ENCODE measurements at places on chromosomes 12 and 14.

DNA sequence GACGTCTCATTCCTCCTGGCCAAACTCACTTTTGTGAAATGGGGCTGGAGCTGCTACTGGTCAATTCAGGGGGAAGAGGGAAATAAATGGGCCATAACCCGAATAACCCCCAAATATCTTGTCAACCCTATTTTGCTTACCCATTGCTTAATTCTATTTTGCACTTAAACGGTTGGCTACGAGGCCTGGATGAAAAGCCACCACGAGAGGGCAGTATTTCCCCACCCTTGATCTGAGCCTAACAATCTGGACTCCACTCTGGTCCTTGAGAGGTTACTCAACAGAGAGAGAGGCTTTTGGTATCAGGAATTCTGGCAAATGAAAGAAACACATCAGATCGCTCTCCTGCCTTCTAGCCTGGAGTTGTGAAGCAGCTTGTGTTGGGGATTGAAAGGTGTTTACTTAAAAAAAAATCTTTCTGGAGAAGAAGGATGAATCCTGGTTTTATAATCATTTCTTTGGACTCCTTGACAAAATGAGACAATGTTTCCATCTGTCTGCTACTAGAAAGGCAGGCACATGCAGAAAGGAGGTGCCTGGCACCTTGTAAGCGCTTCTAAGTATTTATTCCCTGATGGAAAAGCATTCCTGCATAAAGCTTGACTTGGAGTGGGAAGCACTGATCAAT is 22.4 kb upstream of the FBXO21 start:
- DNase-seq = peak; percentile 18

GRCh38 chr14:89911010-89911919 is 43.3 kb downstream of the EFCAB11 start:
- no peak for DNase-seq

DNA sequence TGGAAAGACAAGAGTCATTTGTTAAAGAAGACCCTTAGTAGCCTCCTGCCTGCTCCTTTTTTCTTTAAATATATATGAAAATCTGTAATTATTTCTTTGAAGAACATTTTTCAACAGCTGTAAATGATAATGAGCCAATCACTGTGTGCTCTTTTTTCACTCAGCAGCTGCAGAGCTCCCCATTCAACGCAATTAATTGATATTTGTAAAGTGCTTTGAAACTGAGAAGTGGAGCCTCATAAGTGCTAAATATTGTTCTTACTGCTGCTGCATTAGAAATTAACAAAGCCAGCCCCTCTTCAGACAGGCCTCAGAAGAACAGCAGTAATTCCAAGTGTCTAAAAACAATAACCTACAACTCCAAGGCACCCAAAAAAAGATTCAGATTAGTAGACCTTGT is 224.3 kb downstream of the GXYLT1 start:
- no peak for DNase-seq

DNA sequence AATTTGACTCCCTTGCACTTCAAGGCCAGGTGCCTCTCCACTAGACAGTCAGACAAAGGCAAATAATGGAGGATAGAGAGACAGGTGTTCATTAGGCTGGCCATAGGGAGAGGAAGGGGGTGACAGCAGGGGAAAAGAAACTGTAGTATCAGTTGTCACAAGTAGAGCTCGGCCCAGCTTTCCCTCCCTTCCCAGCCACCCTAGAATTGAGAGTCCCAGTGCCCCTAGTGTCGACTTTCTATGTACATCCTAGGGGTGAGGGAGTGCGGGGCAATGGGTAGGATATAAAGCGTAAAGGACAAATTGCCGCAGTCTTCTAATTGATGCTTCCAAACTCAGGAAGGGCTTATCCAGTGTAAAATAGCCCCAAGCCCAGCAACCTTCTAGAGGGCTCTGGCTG is 39.0 kb downstream of the BAZ2A start:
- no peak for DNase-seq

DNA sequence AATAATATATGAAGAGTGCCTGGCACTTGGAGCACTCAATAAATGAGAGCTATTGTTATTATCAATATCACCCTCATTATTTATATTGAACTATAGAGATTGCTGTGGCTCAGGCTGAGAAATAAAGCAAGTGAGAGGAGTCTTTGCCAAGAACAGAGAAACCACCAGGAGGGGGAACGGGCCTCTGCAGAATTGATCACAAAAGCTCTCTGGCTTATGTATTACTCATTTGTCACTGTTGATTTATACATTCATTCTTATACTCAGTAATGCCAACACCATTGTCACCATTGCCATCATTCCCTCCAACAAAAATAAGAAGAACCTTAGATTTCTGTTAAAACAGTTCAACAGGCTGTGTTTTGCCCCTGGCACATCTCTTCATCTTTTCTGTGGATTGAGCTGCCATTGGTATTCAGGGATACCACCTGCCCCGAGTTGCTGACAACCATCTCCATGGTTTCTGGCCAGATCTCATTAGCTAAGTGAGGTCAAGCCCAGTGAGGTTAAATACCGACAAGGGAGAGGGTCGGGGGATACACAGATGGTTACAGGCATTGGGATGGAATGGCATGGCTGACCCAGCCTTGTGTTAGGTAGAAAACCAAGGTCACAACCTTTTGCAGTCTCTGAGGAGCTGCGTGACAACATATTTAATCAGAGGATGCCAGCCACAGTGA is 21.8 kb upstream of the PCNX1 start:
- DNase-seq = no peak

- no peak for DNase-seq
Measured at GRCh38 chr14:80862983-80863382, 78.6 kb downstream of the CEP128 start.

- DNase-seq = no peak
Measured at GRCh38 chr12:50070314-50071060, 13.1 kb downstream of the ASIC1 start.

DNA sequence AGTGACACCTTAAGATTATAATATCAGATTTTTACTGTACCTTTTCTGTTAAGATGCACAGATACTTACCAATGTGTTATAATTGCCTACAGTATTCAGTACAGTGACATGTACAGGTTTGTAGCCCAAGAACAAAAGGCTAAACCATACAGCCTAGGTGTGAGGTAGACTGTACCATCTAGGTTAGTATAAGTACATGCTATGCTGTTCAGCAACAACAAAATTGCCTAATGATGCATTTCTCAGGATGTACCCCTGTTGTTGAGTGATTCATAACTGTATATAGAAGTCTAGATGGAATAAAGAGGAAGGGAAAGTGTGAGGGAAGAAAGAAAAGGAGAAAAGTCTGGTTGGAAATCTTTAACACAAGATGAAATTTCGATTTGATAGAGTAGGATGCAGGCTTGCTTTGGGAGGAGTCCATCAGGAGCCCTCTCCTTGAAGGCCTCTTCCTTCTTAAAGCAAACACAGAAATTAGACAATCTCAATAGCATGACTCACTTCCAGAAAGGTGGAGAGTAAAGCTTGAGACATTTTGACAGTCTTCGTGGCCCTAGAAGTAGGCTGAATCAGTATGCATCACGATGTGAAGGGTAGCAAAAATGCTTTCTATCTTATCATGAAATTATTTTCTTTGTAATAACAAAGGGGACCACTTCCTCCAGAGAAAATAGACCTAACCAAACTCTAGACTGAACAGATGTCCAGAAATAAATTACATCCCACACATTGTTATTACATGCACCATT is 191.5 kb downstream of the SYT1 start:
- DNase-seq = no peak

- DNase-seq = no peak
Measured at GRCh38 chr12:101647711-101648110, 49.7 kb upstream of the CHPT1 start.

GRCh38 chr12:18419311-18419710 is 158.0 kb downstream of the PIK3C2G start:
- DNase-seq = no peak

DNA sequence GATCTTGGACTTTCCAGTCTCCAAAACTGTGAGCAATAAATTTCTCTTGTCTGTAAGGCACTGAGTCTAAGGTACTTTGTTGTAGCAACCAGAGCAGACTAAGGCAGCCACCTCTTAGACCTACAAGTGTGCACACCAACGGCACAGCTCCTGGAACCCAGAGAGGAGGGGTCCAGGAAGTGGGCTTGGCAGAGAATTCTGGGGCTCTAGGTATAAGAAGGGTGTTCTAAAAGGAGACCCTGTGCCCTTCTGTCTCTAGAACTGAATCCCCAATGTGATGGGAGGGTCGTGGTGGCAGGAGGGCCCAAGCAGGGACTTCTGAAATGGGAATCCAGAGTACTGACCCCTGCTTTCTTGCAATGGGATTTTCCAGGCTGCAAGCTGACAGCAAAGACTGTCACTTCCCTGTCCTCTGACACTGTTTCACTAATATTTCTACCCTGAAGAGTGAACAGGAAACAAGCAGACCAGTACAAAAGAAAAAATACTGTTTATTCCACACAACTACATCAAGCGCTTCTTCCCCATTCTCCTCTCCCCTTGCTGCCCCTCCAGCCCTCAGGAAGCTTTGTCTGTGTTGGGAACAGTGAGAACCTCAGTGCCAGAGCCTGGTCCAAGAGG is 13.6 kb upstream of the TFCP2 start:
- DNase-seq = no peak

GRCh38 chr14:55760789-55761566 is 181.0 kb downstream of the KTN1 start:
- no peak for DNase-seq

DNA sequence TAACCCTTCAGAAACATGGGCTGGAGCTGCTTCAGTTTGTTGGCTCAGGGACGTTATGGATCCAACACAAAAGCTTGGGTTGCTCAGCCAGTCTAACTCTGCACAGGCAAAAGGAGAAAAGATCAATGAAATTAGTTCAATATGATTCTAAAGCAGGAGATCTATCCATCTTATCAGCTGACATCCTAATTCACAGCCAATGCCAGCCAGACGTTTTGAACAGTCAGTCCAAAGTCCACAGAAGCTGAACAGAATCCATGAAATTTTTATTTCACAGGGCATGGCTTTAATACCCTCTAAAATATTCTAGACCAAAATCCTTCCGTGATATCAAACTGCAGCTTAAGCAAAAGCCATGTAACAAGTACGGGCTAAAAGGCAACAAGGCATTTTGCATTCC is 13.7 kb downstream of the NRDE2 start:
- DNase-seq = no peak

- DNase-seq = no peak
Measured at GRCh38 chr12:46585854-46586621, 213.5 kb upstream of the SLC38A2 start.

DNA sequence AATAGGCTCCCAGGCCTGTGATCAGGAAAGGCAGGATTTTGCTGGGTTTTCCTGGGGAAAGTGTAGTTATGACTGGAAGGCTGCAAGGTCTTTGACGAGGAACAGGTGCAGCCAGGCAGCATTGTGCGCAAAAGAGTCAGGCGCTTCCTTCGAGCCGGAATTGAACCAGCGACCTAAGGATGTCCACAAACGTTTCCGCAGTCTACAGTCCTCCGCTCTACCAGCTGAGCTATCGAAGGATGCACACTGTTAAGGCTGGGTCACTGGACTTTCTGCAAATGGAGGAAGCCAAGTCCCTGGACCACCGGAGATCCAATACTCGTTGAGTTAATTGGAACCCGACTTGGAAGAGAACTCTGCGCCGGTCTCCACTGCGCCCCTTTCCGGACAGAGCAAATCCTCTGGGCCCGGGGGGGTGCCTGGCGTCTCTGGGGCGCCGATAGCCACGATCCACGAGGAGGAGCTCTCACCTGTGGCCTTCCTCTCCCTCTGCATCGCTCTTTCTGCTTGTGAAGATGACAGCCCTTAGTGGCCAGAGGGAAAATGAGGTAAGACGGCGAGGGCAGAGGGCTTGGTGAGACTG is 18.4 kb upstream of the OR6S1 start:
- no peak for DNase-seq

- DNase-seq = no peak
Measured at GRCh38 chr14:64115401-64115800, 178.8 kb downstream of the ESR2 start.

- no peak for DNase-seq
Measured at GRCh38 chr14:103023881-103024473, 33.4 kb downstream of the CDC42BPB start.

GRCh38 chr12:101051151-101051550 is 158.9 kb downstream of the SLC5A8 start:
- DNase-seq = no peak

GRCh38 chr14:98742001-98742400 is 530.0 kb downstream of the BCL11B start:
- no peak for DNase-seq

DNA sequence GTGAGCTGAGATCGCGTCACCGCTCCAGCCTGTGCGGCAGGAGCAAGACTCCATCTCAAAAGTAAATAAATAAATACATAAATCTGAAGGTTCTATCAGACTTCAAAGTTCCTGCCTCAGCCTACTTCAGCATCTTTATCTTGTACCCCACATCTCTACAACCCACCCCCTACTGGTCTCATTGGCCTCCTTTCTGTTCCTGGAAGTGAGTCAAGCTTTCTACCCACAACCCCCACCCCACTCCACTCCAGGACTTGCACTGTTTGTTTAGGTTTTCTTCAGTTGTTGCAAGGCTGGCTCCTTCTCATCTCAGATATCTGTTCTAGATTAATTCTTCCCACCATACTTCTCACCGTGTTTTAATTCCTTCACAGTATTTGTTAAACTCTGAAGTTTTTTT is 714 bp upstream of the PSMC6 start:
- DNase-seq = no peak

GRCh38 chr14:60815371-60815770 is 80.8 kb downstream of the MNAT1 start:
- no peak for DNase-seq

GRCh38 chr12:41959271-41959670 is 185.4 kb downstream of the GXYLT1 start:
- DNase-seq = no peak

GRCh38 chr12:24860546-24860945 is 88.4 kb downstream of the BCAT1 start:
- no peak for DNase-seq
